IMR-90 (cell line): ENCODE measurements at places on chromosomes 12 and 14.
A peak's percentile ranks its signal among the peaks of the same experiment; 100 is the strongest.

DNA sequence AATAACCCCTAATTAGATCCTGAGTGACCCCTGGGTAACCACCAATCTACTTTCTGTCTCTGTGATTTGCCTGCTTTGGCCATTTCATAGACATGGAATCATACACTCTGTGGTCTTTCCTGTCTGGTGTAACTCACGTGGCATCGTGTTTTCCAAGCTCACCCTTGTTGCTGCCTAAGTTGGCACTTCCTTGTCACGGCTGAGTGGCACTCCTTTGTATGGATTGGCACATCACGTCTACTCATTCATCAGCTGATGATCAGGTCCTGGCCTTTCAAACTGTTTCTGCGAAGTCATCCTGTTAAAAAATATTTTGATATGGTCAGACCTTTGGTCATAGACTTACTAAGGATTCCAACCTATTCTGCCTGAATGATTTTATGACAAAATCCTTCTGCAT, 87.7 kb downstream of the GLT1D1 start:
- DNase-seq = no peak

DNA sequence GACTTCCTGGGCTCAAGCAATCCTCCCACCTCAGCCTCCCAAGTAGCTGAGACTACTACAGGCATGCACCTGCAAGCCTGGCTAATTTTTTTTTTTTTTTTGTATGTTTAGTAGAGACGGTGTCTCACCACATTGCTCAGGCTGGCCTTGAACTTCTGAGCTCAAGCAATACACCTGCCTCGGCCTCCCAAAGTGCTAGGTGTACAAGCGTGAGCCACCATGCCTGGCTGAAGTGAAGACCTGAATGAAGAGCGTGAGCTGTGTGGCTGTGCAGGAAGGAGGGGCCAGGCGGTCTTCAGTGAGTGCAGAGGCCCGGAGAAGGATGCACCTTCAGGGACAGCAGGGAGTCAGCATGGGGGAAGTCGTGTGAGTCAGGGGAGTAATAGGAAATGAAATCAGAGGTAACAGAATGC, 14.9 kb upstream of the NFKBIA start:
- no peak for DNase-seq

- DNase-seq = peak; percentile 59
These were observed 345.9 kb upstream of the RGS6 start for GRCh38 chr14:71586131-71586897.

- DNase-seq = no peak
These were observed 27.8 kb downstream of the HIP1R start for GRCh38 chr12:122862872-122863701.

DNA sequence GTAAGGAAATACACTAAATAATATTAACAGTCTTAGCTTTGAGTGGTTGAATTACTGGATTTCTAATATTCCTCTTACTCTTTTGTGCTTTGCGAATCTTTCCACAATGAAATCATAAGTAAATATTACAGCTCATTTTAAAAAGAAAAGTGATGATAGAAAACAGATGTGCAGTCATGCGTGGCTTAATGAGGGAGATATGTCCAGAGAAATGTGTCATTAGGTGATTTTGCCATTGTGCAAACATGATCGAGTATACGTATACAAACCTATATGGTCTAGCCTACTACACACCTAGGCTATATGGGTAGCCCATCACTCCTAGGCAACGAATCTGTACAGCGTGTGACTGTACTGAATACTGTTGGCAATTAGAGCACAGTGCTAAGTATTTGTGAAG, 59.3 kb downstream of the SLC15A5 start:
- DNase-seq = no peak

GRCh38 chr12:132259872-132260695, 69.3 kb downstream of the GALNT9 start:
- DNase-seq = no peak

DNA sequence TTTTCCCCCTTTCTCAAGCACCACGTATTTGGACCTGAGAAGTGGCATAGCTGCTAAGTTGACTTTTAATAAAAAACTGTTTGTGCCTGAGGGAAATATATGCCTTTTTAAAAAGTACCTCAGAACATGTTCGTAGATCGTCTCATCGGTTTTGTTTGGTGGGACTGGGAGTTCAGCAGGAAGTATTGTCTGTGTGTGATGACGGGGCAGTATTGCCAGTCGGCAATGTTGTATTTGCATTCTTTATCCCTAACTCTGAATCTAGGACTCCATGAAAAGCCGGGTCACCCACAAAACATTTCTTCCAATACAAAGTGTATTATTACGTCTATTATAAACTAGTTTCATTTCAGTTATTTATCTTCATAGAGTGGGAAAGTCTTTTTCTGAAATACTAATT, 19.7 kb upstream of the FGD4 start:
- no peak for DNase-seq

DNA sequence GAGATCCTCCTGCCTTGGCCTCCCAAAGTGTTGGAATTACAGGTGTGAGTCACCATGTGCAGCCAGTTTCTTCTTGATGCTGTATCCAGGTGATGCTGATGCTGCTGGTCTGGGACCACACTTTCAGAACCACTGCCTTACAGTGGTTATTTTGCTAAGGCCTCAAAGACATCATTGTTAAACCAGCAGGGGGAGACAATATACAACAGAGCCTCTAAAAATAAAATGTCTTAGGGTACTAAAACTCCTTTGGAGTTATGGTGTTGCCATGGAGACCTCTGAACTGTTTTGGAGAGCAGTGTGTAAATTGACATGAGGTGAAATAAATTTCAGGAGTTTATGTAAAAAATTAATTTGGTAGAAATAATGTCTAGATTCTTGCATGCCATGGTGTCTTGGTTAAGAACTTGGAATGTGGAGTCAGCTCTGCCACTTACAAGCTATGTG, 1.1 kb upstream of the ARG2 start:
- peak; percentile 79 for DNase-seq

- DNase-seq = peak; percentile 57
These were observed 47.8 kb downstream of the HECTD1 start for GRCh38 chr14:31159682-31160296.

DNA sequence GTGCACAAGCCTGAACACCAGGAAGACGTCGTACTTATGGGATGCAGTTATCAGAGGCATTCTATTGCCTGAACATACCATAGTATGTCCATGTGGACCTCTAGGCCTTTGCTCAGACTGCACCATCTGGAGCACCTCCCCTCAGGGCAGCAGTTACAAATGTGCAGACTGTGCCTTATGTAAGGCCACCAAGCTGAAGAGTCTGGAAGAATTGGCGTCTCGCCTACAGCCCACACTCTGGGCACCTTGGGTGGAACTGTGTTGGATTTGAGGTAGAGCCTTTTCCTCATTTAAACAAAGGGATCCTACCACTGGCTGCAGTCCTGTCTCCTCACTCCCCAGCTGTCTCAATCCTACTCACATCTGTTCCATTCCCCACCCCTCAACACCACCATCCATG, 204.3 kb upstream of the FRMD6 start:
- DNase-seq = no peak

- DNase-seq = no peak
These were observed 1182.8 kb downstream of the FLRT2 start for GRCh38 chr14:86712727-86713126.

DNA sequence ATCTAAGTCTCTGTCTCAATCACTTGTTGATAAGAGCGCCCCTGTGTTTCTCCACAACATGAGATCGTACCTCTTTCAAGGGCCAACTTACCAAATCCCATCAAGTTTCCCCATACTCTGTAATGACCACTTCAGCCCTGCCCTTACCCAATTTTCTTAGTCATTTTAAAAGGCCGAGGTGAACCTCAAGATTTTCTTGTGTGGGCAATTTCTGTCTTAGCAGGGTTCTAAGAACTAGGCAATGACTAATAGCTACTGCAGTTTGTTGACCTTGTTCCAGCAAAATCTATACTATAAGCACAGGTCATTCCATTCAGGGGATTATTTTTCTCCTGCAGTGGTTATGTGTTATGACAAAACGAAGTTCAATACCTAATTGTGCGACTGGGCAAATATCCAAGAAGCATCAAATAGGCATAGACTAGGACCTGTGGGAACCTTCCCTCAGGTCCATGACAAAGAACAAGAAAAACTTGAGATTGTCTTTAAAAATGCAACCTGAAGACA, 359.8 kb downstream of the PCNX1 start:
- peak; percentile 81 for DNase-seq

DNA sequence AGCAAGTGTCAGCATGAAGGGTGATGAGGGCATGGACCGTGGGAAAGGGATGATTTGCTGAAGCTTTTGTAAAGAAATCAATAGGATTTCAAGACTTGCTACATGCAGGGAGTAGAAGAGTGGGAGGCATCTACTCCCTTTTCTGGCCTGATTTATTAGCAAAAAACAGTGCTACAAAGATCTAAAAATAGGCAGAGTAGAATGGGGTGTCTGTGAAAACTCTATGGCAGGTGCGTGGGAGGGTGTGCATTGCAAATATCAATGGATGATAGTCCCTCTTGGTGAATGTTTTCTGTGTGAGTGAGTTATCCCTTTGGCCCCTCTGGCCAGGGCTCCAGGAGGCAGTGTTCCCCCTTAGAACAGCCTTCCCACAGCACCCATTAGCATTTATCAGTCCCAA, 139.0 kb downstream of the SMOC1 start:
- peak; percentile 41 for DNase-seq

DNA sequence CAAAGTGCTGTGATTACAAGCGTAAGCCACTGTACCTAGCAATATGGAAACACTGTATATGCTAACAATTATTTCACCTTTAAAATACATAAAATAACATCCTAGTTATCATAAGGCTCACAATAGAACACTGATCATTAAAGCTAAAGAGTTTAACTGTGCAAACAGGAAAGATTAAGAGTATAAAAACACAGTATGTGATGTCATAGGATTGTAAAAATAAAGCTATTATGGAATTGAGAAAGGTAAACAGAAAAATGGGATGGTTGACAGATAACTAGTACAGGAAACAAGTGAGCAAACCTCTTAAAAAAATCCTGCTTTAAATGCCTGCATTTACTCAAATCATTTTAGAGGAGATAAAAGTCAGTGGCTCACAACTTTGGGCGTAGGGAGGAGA, 10.8 kb upstream of the IPO8 start:
- DNase-seq = no peak

- peak; percentile 95 for DNase-seq
These were observed 31.9 kb downstream of the BMP4 start for GRCh38 chr14:53924753-53925152.

GRCh38 chr12:46454981-46455380, 82.4 kb upstream of the SLC38A2 start:
- no peak for DNase-seq

DNA sequence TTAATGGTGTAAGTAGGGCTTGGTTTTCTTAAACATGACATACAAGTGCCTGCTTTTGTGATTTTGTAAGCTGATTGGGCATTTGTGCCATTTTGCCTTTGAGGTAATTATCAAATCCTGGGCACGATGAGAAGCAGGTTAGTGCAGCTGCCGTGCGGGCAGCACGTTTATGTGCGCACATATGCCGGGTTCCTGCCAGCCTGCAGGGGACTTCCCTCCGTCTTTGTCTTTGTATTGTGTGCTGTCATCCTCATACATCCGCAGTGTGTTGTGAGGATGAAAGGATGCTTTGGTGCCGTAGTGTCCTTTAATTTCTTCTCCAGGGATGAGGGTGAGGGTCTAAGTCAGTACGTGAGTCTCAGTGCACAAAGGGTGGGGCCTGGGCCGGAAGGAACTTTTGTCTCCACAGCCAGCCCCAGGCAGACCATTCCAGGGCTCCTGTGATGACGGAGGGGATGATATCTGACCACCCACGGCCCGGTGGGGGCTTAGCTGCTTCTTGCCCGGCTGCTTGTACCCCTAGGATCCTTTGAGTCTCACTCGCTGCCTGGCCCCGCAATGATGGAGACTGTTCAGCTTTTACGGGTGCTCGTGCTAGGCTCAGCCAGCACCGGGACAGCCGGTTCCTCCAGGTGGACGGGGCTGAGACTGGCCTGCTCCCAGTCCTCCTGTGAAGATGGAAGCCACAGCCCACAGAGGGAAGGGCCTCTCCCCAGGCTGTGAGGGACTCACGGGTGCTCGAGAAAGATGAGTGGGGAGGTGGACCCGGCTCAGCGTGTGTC, 54.6 kb downstream of the ADGRD1 start:
- no peak for DNase-seq

DNA sequence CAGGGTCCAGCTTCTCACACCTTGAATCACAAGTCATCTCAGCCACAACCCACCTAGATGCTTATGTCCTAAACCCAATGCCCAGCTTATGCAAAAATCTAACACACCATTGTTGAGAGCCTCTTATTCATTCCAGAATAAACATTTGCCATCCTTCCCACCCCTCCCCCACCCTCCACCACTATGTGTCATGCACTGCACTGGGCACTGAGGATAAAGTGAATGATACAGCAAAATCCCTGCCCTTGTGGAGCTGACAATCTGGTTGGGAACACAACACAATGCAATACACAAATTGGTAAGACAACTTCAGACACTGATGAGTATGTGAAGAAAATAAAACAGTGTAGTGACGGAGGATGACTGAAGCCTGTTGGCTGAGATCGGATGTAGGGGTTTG, 1.4 kb upstream of the GLTP start:
- DNase-seq = no peak

- no peak for DNase-seq
These were observed at the start of gene KIF26A for GRCh38 chr14:104138098-104138717. Gene KIF26A (plus strand): TSS chr14:104138587. CDS start chr14:104138723, 136 bp downstream.

DNA sequence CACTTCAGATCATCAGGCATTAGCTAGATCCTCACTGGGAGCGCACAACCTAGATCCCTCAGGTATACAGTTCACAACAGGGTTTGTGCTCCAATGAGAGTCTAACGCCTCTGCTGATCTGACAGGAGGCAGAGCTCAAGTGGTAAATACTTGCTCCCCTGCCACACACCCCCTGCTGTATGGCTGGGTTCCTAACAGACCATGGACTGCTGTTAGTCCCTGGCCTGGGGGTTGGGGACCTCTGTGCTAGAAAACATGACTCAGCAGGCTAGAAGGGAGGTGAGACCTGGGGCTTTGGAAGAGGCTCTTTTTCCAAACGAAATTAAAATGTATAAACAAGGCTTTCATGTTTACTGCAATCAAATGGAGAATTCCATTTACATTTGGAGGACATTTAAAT, 691.1 kb downstream of the FLRT2 start:
- DNase-seq = peak; percentile 5

GRCh38 chr14:33812181-33812580, 138.7 kb downstream of the EGLN3 start:
- no peak for DNase-seq

GRCh38 chr14:99177046-99177655, 94.8 kb downstream of the BCL11B start:
- DNase-seq = no peak

- peak; percentile 37 for DNase-seq
These were observed 45.7 kb downstream of the TAOK3 start for GRCh38 chr12:118326991-118327390.

- no peak for DNase-seq
These were observed 406.2 kb downstream of the NOVA1 start for GRCh38 chr14:26191671-26192070.

DNA sequence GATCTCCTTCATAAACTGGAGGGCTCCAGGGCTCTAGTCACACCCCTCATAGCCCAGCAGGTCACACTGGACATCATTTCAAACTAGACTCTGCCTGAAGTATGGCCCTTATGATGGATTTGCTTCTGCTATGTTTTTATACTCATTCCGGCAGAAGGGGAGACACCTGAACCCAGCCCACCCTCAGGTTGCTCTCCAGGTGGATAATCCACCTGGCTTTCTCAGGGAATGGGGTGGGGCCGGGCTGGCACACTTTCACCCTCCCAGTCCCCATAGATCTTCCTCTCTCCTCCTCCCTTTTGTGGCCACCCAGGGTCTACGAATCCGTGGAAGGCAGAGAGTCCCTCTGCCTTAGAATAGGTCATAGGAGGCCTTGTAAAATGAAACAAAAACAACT, 9.8 kb upstream of the KRT73 start:
- no peak for DNase-seq

GRCh38 chr14:69571449-69572029, 3.1 kb downstream of the CCDC177 start:
- DNase-seq = no peak

GRCh38 chr12:80710727-80711449, 3.5 kb downstream of the MYF6 start:
- no peak for DNase-seq
